Uterine smooth muscle cell (primary cell): ENCODE measurements at places on chromosomes 3 and 15. TPM values are rescaled to one million over a fixed set of nuclear protein-coding genes. Genes with fewer than 3 reads are reported as not detected.

The YEATS2 gene
- total RNA-seq, result 27.7 and 33.6 TPM in 2 replicates

The ZNF660 gene
- total RNA-seq, result 0.55 and 1.7 TPM in 2 replicates

The DAPK2 gene
- 4.2 and 5.8 TPM in 2 replicates for total RNA-seq

The TMEM207 gene
- total RNA-seq, result not detected in 2 replicates

The CSTA gene
- 0.11 and 1.1 TPM in 2 replicates for total RNA-seq

The TRAT1 gene
- total RNA-seq, result 0.11 TPM in 1 of 2 replicates, not detected in the other

The AADACL2 gene
- not detected in 2 replicates for total RNA-seq
